ENCODE measurements at places on chromosomes 6 and 20.

DNA sequence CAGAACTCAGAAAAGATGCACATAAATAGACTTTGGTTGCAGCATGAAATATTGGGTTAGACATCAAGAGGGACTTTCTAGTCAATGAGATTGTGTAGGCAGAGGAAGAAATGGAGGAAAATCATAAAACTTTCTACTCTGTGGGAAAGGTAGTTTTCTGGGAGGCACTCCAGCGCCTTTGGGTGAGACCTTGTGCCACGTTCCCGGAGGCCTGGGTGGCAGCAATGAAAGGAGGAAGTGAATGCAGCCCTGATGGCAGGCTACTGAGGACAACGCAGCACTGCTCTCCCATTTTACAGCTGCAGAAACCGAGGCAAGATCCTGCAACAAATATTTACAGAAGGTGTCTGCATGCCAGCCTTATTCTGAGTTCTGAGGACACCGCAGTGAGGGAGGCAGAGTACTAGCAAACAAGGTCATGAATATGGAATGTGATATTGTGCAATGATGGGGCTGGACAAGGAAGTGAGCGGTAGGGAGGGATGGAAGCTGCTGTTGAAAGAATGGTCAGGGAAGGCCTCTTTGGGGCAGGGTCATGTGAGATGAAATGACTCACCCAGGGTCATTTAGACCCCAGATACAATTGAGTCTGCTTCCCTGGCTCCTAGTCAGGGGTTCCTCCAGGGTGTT lies 159.1 kb downstream of the TFAP2C start:
- no peak for DNase-seq

- DNase-seq: no peak
Measured at GRCh38 chr6:7910298-7910653, 312 bp downstream of the TXNDC5 start.

- DNase-seq: no peak
Measured at GRCh38 chr6:56521976-56522375, 120.7 kb downstream of the DST start.

DNA sequence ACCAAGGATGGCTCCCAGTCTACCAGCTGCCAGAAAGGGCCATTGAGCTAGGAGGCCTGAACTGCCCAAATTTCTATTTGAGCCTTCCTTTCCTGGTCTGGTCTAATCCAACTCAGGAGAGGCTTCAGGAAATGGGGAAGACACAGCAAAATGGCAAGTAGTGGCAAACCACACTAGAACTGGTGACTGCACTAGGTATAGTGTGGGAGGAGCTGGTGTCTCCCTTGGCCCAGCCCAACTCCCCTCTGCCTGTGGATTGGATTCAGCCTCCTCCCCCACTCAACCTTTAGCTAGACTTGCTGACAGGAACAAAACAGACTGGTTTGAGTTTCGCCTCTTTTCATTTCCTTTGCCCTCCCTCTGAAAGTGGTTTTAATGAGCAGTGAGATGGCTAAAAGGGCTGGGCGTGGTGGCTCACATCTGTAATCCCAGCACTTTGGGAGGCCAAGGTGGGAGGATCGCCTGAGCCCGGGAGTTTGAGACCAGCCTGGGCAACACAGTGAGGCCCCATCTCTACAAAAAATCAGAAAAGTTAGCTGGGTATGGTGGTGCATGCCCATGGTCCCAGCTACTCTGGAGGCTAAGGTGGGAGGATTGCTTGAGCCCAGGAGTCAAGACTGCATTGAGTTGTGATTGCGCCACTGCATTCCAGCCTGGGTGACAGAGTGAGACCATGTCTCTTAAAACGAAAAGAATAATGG lies 17.5 kb downstream of the MRPS18A start:
- peak; percentile 81 for DNase-seq

DNA sequence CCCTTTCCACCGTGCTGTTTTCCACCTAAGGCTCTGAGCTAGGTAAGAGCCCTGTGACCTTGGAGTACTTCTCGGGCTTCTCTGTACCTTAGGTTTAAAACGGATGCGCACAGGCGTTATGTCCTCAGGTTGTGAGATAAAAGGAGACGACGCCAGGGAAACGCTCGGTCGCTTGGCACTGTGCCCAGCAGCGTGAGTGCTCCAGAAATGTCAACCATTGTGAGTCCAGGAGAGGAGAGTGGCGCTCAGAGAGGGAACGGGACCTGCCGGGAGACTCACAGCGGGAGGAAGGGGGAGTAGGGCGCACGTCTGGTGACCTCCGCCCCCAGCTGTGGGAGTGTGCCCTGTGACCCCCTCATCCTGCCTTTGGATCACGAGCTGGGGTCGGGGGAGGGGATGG lies 33.8 kb upstream of the SCRT2 start:
- no peak for DNase-seq

DNA sequence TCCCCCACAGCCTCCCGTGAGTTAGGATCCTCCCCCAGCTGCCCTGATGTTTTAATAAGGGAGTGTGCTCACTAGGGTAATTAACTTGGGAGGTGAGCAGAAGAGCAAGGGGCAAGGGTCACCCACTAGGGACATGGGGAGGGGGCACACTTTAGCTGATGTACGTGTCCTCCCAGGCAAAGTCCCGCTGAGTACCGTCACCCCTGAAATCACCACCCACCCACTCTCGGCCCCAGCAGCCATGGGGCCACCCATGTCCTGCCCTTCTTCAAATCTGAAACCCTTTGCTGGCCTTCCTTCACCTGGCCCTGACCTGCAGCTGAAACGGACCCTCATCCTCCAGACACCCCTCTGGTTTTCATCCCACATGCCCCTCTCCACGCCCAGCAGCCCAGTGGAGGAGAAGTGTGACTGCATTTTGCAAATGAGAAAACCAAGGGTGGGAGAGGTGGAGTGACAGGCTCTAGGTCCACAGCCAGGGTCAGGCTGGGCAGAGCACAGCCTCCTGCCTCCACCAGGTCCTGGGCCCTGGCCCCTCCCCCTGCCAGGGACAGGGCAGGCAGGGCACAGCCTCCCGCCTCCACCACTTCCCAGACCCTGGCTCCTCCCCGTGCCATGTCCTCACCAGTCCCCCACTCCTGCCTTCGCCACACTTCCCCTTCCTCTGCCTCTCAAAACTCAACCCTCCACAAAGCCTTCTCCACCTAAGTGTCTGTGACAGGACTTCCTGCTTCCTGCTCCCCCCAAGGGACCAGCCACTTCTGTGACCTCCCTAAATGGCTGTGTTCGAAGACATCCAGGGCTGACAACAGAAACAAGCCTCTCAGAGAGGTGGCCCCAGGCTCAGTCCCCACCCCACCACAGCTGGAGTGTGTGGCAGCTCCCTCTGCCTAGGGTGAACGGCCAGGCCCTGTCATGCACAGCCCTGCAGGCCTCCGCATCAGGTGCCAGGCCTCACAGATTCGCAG lies 15.1 kb downstream of the ACSS1 start:
- peak; percentile 79 for DNase-seq

DNA sequence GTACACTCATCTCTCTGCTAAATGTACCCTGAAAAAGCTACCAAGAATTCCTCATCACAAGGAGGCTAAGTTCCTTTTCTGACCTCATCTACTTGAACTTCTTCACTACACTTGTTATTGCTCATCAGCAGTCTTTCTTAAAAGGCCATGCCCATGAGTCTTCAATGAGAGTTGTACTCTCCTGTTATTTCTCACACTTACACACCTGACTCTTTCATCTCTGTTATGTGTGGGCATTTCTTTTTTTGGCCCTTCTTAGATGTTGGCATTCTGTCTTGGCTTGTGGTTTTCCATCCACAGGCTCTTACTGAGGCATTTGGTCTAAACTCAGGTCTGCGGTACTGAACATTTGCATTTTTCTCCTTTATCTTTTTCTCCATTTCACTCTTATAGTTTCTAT lies 10.7 kb upstream of the SLC17A1 start:
- DNase-seq: no peak

- peak; percentile 67 for DNase-seq
Measured at GRCh38 chr20:4171538-4172116, 156.3 kb upstream of the RNF24 start.

GRCh38 chr6:39214120-39214813 lies 15.0 kb downstream of the KCNK5 start:
- no peak for DNase-seq

GRCh38 chr20:14197097-14197496 lies 140.3 kb downstream of the FLRT3 start:
- no peak for DNase-seq

DNA sequence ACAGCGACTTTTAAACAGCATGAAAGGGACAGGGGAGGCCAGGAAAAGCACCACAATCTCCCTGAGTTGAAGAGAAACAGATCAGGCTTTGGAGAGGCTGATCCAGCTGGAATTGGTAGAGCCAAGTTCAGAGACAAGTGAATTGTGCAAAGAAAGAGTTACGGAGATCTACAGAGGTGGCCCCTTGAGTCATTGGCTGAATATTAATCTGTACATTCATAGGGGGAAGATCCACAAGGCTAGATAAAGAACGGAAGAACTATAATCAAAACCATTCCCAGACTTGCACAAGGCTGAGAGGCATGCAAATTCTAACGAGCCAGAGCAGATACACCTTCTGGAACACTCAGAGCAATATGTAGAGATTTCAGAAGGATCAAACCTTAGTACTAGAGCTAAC lies 14.2 kb upstream of the FOXQ1 start:
- DNase-seq: no peak

- no peak for DNase-seq
Measured at GRCh38 chr20:25398376-25399036, 7.9 kb upstream of the ABHD12 start.

DNA sequence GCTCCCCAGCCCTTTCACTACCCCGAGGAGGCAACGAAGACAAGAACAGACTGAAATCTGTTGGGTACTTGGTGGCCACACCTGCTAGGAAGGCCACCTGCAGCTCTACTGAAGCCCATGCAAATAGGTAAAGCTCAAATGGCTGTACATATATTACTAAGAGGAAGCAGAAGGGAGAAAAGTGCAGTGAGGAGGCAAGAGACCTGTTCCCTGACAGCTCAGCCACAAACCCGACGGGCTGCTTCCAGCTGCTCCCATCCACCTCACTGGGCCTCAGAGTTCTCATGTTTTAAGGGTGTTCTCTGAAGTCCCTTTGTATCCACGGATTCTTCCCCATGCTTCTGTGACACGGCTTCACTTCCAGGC lies 24.6 kb downstream of the TRAM2 start:
- DNase-seq: no peak

DNA sequence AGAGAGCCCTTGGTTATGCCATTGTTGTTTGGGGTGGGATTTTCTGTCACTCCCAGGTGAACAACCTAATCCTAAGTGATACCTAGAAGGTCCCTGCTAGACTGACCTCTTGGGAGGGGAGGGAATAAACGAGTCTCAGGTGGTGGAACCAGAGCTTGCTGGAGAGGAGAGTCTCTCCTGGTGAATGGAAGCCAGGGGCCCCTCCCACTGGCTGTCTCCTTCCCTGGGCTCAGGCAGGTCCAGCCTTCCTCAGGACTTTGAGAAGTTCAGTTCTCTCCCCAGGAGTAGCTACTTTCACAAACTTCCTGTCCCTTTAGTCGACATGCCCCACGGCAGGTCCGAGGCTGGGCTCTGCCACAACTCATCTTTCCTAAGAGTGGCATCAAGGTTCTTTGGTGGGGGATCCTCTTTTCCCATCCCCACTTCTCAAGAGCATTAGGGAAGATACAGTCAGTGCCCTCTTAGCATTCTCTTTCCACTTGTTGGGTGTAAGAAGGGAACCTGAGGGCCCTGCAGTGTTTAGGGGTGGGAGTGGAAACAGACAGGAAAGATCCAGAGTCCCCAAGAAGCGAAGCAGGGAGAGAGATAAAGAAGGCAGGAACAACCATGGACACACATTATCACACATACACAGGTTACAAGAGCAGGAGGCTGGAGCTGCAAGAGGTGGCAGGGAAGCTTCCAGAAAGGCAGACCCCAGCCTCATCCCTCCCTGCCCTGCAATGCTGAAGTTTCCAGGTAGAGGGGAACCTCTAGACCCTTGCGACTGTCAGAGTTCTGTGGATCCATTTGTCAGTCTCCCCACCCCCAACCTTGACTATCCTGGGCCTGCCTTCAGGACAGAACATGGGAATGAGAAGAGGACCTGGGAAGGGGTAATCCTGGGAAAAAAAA lies 900 bp upstream of the GLP1R start:
- DNase-seq: no peak

GRCh38 chr6:161067749-161068148 lies 76.2 kb downstream of the MAP3K4 start:
- DNase-seq: no peak

GRCh38 chr20:9916761-9917160 lies 77.9 kb upstream of the PAK5 start:
- DNase-seq: no peak

DNA sequence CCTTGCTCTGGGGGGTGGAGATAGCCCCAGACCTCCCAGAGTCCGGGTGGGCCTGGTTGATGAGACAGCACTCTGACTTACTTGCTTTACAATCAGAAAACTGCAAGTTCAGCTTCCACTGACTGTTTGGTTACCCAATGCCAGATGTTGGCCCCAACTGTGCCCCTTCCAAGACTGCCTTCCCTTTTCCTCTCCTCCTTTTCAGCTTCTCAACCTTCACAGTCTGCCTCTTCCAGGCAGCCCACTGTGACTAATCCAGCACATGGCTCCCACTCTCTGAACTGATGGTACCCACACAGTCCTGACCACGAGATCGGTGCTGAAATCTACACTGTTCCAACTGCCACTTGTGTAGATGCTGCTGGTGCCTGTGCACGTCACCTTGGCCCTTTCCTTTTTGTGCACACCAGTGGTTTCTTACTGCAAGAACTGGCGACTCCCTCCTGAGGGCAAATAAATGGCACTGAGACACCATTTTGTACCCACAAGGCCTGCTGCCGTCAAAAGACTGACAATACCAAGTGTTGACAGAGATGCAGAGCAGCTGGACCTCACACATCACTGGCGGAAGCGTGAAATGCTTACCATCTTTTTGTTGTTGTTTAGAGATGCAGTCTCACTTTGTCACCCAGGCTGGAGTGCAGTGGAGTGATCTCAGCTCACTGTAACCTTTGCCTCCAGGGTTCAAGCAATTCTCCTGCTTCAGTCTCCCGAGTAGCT lies 1.8 kb upstream of the ARFGAP1 start:
- no peak for DNase-seq

GRCh38 chr20:38834868-38835267 lies 29.4 kb downstream of the PPP1R16B start:
- no peak for DNase-seq

DNA sequence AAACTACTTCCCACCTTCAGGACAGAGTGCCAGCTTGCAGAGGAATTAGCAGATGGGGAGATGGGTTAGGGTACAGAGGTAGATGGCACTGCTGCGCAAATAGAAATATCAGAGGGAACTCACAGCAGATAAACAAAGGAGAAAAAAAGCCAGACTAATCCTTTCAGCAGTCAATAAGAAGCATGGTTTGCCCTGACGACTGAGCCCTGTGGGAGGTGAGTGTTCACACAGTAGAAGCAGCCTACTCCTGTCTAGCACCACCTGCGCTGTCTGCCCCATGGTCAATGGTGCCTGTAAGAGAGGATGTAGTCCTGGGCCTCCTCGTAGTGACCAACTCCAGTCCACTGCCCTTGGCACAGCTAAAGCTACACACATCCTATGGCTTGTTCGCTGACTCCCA lies 174.1 kb downstream of the IBTK start:
- no peak for DNase-seq

DNA sequence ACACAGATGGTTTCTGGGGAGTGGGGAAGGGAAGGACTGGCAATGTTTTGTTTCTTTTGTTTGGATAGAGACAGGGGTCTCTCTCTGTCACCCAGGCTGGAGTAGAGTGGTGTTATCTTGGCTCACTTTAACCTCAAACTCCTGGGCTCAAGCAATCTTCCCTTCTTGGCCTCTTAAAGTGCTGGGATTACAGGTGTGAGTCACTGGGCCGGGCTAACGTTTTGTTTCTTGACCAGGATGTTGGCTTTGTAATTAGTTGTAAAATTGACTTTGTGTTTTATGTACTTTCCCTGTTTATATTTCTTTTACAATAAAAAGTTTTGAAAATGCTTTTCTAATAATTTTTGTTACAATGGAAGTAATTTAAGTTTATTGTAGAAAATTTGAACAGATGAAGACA lies 10.9 kb downstream of the SPATS1 start:
- DNase-seq: no peak

GRCh38 chr20:63574156-63574828 lies at the start of gene HELZ2:
Gene HELZ2, minus strand, starts transcription at chr20:63574239. Its CDS starts 1,854 bp downstream, at chr20:63572385.
- DNase-seq: peak; percentile 91
